Peyer's patch (tissue), 4 donors: ENCODE measurements at places on chromosomes 6 and 20.

DNA sequence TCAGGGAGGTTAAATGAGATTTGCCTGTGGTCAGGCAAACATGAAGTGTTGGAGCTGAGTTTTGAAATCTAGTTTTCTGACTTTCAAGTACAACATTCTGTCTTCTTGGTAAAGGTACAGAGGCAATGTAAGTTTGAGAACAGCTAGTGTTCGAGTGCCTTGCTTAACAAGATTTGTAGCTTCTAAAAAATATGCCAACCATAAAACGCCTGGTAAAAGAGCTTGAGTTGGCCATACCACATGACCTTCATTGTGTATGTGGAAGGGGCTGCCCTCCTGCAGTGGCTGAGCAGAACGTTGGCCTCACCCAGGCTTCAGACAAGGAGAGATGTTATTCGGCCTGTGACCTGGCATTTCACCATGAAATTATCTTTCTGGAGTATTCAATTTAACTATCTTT is 86.5 kb downstream of the MAP7 start:
- H3K36me3 ChIP-seq: no peaks in the 10 kb centered on the region
- H3K4me3 ChIP-seq: no peak overlapping the region
- no peaks in the 10 kb centered on the region for H3K27me3 ChIP-seq

DNA sequence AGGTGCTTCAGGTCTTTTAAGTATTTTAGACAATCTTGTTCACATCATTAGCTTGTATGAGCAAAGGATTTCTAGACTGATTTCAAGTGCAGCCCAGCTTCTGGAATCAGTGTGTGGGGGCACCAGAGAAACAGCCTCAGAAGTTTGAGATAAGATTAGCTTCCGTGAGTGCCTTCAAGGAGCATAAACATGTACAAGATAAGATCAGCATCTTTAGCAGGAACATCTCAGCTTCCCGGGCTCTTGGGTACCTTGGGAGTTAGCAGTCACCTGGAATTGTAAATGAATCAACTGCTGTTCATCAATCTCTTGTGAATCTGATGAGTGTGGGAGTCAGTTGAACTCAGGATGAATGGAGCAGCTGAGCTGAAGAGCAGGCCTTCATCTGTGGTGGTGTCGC is 12.0 kb upstream of the CITED2 start:
- no peak overlapping the region for H3K27ac ChIP-seq
- H3K36me3 ChIP-seq: no peaks in the 10 kb centered on the region
- H3K4me1 ChIP-seq: no peaks in the 10 kb centered on the region

GRCh38 chr6:132192631-132193030 is 208.6 kb downstream of the MOXD1 start:
- no peaks in the 10 kb centered on the region for H3K27me3 ChIP-seq
- no peak overlapping the region for H3K4me3 ChIP-seq
- no peaks in the 10 kb centered on the region for H3K36me3 ChIP-seq
- H3K4me1 ChIP-seq: no peaks in the 10 kb centered on the region

DNA sequence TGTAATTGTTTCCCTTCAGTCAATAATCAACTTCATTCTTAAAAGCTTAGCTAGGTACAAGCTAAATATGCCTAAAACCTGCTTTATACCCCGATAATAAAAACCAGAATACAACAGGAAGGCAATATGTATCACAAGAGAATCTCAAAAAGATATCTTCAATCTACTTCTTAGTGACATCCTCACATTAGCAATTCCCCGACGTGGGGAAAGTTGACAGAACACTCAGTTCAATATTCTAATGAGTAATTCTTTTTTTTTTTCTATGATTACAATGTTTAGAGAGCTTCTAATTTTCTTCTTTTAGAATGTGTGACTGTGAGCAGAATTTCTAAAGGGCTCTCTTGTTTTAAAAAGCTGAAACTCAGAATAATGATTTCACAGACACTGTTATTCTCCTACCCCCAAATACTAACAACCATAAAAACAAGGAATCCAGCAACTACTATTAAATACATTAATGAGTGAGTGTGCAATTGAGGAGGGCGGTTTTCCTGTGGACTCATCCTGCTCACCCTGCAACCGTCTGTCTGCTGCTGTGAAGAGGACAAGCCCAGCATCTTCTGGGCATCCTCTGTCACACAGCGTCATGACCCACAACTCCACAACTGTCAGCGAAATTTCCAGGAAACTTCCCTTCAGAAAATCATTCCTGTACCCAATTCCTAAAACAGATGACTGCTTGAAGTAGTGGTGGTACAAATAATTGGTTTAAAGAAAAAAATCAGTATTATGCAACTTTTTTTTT is 68.1 kb downstream of the DTNBP1 start:
- no peaks in the 10 kb centered on the region for H3K27me3 ChIP-seq
- H3K27ac ChIP-seq: no peak overlapping the region
- H3K4me3 ChIP-seq: no peak overlapping the region
- H3K36me3 ChIP-seq: no peaks in the 10 kb centered on the region
- no peaks in the 10 kb centered on the region for H3K4me1 ChIP-seq
